ENCODE measurements at places on chromosomes 5 and 9.
A peak's percentile ranks its signal among the peaks of the same experiment; 100 is the strongest.

GRCh38 chr9:100472788-100473275 lies at the start of gene TMEFF1:
Gene TMEFF1, plus strand, starts transcription at chr9:100473149. Its CDS starts 396 bp downstream, at chr9:100473545.
- DNase-seq: peak; percentile 27

DNA sequence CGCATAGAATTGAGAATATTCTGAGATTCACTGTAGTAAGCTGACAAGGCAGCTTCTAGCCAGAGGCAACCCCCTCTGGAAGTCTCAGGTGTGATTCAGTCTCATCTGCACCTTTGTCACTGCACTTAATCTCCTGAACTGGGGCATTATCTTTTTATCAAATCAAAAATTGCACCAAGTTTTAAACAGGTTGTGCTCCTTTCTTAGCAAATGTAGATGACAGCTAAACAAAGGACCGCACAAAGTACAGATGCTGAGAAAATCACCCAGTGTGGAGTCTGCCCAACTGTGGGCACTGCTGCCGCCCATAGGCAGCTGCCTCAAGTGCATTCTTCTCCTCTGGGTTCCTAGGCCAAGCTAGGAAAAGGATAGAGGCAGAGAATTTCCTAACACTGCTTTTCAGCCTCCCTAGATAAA lies 51.1 kb downstream of the STARD4 start:
- no peak for DNase-seq

DNA sequence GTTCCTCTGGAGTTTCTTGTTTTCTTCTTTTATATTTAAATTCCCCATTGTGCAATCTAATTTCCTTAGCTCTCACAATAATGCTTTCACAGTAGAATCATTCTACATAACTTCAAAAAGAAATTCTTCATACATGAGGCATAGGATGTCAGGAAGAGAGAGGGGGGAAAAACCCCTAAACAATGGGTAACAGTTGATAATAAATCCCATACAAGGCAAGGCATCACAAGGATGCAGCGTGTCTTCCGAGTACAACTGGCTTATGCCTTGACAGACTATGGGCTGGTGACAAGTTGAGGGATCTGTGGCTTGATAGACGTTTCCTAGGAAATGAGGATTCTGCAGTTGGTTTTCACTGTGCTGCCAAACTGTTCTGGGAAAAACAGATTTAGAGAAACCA lies 247.4 kb downstream of the ARL15 start:
- no peak for DNase-seq

GRCh38 chr5:145473042-145473642 lies 362.0 kb downstream of the PRELID2 start:
- DNase-seq: no peak

- DNase-seq: no peak
Measured at GRCh38 chr5:151071848-151072629, 8.8 kb downstream of the TNIP1 start.

DNA sequence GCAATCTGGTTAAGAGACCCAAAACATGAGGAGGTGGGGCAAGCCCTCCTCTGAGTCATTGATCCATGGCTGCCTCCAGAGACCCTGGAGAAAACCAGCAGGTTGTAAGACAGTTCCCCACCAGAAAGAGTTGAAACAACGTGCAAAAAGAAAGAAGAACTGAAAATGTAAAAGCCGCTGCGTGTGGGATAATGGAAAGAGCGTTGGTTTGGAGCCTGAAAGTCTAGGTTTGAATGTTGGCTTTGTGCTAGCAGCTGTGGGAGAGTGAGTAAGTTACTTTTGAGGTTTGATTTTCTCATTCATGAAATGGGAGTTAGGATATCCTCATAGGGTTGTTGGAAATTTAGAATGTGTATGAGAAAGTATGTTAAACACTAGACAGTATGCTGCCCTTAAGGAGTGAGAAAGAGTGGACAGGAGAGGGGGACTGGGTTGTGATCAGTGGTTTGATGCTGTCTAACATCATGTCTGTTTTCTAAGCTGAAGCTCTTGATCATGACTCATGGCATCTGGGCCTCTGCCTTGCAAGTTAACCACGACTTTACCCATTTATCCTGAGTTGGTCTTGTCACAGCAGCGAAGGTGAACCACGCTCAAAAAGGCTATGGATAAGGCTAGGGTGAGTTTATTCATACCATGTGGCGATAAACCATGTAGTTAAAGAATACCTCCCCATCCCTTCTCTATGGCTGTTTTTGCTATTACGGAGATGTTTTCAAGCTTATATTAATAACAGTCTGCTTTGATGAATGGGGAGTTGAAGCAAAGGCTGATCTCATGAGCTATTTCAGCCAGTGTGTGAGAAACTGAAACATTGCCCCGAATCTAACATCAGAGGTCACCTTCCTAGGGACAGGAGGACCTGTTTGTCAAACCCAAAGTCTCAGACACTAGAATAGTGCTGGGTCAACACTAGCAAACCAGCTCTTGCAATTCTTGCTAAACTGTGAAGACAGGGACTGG lies 41.3 kb downstream of the ZNF366 start:
- DNase-seq: no peak

- no peak for DNase-seq
Measured at GRCh38 chr9:134284273-134284672, 42.0 kb upstream of the RXRA start.

DNA sequence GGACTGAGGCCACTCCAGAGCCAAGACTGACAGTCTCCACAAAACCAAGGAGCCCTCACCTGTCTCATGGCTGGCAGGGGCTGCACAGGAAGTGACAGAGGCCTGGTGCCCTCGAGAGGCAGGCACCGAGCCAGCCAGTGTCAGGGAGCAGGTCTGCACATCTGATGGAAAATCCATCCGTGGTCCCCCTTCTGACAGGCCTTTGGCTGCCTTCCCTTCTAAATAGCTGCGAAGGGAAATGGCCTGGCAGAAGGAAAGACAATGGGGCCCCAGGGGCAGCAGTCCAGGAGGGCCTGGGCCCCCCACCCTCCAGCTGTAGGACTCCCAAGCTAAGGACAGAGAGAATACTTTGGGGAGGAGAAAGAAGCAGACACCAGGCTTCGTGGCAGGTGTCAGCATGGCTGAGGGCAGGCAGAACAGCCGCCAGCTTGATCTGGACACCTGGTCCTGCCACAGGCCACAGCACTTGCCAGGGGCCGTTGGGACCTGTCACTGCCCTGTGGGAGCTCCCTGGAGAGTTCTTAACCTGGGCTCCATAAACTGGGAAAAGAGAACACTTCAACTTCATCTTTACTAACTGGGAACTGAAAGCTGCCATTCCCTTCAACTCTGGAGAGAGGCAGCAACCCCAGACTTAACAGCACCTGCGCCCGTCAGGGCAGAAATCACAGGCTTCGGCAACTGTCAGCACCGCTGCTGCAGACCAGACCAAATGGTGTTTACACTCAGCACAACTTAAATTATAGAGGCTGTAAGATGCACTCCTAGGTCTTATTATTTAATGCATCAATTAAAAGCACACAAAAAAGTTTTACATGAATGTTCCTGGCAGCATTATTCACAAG lies 22.0 kb downstream of the ADAMTS2 start:
- DNase-seq: no peak

DNA sequence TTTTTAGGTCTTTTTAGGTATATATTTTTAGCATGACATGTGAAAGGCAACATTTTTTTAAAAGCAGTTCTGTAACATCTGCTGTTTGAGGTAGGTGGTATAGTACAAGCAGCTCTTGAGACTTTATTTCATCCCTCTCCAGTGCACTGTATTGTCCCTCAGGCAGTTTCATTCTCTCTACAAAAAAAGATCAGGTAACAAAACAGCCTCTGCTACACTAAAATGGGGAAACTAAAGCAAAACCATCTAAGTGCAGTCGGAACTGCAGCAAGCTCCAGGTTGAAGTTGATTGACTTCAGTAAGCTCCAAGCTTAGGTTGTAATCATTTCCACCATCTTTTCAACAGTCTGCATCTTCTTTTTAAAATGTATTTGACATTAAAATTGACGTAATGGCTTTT lies 195.6 kb downstream of the DEPDC1B start:
- DNase-seq: no peak

Measured in activated CD4-positive, alpha-beta T cell treated with anti-CD3 and anti-CD28 coated beads for 24 hours (primary cell).